ENCODE measurements at places on chromosomes 6 and 20.

DNA sequence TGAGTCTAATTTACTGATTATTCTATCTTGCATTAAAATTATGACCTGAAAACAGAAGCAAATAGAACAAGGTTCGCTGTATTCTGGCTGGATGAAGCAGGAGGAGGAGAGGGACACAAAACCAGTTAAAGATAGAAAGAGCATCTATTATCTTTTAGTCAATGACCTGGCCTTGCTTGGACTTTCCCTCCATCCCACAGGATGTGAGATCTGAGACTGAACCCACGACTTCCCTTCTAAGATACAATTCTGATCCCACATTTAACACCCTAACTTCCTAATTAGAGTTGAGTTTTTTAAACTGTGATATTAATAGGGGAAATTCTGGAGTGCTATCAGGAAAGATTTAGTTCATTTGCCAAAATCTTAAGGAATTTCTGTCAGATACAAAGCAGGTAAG is 3.1 kb upstream of the HLA-DQA2 start:
- DNase-seq = no peak

DNA sequence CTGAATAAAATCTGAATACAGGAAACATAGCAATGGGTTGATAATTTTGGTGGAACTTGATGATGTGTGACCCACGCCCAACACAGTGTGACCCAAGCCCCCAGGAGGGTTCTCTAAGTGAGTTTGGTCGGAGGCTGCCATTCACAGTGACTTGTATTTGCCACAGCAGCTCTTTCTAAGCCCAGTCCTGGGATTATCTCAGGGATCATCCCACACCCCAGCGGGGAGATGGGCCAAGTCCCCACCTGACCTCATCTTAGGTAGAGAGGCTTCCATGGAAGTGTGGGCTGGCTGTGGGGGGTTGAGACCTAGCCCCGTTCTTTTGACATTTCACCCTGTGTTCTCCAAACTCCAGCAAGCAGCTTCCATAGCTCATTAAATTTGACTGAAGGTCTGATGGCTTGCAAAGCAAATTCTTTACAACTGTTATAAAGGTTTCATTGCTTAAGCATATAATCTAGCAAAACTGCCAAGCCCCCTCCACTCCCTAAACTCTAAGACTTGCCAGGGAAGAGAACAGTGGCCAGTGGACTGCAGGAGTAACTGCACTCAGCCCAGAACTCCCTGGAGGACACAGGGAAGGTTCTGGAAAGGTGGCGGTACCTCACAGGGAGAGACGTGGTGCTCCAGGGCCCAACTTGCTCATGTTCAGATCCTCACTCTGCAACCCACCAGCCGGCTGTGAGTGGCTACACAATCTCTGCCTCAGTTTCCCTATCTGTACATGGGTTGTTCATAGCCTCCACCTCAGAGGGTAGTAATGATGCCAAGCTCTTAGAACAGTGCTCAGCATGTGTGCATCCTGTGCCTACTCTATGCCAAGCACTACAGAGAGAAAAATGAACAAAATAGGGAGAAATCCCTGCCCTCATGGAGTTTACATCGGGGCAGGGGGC is 1.0 kb upstream of the PCK1 start:
- DNase-seq = no peak

DNA sequence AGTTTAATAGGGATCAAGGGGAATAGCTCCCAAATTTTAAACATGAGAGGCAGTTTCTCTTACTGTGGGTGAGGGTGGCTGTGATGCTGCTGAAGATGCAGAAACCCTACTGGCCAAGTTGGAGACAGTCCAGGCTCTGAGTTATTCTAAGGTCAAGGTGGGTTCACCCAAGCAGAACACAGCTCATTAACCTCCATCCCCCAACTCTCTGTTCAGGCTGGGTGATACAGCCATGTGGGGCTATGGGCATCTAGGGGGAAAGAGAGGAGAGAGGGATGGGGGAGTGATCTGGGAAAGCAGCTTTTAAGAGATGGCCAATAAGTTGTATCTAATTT is 18.9 kb upstream of the TRAM2 start:
- DNase-seq = no peak

DNA sequence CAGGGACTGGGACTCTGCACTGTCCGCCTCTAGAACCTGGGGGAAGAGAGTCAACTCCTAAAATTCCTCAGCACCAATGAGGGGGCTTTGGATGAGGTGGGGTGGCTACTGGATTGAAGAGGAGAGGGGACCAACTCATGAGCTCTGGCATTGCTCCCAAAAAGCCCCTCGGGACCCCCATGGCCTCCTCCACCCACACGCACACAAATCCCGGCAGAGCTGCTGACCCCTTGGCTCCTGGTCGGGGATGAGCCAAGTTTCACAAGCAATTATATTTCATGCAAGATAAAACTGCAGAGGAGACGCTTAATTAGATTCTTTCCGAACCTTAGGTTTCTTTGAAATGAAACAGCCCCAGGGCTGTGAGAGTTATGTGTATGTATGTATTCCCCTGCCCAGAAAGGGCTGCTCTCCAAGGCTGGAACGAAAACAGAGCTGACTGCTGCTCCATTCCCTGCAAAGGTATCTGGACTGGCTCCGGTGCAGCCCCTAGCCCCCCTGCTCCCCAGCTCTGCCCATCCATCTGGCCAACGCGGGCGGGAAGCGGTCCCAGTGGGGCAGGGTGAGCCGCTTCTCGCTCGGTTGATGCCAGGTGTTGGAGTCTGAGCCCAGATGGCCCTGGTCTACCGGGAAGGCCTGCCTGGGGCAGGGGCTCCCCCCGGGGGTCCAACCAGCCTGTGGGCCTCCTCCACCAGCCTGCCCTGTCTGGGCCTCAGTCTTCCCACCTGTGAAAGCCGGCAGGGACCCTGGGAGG is 46.8 kb upstream of the STX16 start:
- no peak for DNase-seq

GRCh38 chr20:25252230-25252651 is 4.4 kb downstream of the PYGB start:
- DNase-seq = no peak

DNA sequence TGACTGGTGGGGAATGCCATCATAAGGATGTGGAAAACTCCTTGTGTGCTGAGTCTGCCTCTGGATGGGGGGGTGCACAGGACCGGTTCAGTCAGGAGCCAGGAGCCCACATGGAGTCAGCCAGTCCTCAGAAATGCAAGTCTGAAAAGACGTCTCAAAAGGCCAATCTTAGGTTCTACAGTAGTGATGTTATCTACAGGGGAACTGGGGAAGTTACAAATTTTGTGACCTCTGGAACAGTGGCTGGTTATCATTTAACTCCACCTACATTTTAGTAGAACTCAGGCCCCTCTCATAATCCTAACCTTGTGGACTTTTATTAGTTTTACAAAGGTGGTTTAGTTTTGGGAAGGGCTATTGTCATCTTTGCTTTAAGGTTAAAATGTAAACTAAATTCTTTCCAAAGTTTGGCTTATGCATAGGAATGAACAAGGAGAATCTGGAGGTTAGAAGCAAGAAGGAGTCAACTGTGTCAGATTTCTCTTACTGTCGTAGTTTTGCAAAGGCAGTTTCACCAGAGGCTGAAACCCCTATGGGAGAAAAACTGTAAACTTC is 13.7 kb upstream of the TBC1D22B start:
- DNase-seq = no peak

DNA sequence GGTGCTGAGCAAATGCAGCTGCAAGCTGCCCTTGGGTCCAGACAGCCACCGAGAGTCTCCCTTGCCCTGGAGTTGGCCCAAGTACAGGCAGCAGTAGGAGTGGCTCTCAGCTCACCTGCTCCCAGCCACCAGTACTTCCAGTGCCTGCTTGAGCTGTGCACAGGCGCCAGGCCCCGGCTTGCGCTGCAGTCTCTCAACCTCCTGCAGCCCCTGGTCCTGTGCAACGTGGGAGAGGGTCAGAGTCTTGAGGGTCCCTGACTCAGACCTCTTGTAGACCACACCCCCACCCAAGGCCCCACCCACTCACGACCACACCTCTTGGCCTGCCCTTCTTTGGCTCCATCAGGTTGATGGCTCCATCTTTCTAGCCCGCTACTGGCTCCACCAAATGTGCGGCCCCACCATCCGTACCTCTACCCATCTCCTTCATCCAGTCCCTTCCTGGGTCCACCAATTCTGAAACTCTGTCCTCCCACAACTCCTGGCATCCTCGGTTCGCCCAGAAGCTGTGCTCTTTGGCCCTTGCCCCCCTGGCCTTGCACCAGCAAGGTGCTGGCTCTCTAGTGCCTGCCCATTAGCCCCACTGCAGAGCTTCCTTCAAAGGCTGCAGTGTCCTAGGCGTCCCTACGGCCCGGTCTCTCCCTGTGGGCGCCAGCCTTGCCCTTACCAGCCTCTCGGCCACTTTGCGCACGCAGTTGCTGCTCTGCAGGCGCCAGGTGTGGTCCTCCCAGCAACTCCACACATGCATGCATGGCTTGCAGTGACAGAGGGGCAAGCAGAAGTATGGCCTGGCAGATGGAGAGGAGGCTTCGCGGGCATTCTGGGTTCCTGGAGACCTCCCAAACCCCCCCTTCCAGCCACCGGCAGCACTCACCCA is 16.5 kb upstream of the SPAG4 start:
- no peak for DNase-seq

GRCh38 chr20:41412324-41413120 is 45.9 kb upstream of the EMILIN3 start:
- no peak for DNase-seq

DNA sequence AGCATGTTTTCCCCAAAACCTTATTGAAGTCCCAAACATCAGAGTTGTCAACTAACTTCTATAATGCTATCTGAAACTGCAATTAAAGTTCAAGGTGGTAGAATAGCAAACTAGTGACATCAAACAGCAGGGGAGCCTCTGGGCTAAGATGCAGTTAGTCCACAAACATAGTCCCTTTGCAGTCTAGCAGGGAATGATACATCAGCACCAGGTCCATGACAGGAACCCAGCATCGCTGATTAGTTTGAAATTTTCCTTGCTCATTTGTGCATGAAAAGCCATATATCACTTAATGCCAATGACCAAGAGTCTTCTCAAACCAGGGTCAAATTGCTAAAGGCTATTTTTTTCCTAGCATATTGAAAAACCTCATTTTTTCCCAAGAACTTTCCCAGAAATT is 145.3 kb downstream of the HIVEP2 start:
- no peak for DNase-seq

GRCh38 chr6:6685249-6686040 is 96.9 kb downstream of the LY86 start:
- DNase-seq = no peak

DNA sequence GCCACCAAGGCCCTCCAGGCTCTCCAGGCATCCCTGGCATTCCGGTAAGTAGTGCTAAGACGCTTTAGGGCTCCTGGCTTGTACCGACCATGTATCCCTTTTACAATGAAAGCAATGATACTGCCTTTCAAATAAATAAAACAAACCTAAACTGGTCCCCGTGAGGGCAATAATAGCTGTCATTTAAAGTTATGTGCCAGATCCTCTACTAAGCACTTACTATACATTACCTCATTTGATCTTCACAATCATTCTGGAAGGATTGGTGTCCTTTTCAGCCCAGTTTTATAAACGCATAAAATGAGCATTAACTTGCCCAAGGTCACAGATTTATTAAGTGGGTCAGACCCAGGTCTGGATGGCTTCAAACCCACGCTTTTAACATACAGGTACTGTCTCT is 114.7 kb downstream of the COL9A1 start:
- DNase-seq = no peak

GRCh38 chr6:169391473-169392071 is 137.9 kb upstream of the THBS2 start:
- no peak for DNase-seq

DNA sequence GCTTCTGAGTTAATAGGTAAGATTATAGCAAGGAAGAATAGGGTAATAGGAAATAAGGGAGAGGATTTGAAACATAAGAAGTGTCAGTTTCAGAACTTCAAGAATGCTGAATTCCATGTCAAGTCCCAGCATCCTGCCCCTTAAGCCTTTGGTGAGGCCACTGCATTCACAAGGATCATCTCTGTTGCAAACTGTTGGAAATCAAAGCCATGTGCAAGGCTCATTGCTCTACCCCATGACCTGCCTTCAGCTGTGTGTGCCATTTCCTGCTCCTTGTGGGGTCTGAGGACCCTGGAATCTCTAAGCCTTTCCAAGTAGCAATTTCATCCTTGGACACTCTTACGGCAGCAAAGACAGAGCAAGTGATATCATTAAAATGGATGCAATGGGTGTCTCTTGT is 203.0 kb downstream of the CDC5L start:
- DNase-seq = no peak

DNA sequence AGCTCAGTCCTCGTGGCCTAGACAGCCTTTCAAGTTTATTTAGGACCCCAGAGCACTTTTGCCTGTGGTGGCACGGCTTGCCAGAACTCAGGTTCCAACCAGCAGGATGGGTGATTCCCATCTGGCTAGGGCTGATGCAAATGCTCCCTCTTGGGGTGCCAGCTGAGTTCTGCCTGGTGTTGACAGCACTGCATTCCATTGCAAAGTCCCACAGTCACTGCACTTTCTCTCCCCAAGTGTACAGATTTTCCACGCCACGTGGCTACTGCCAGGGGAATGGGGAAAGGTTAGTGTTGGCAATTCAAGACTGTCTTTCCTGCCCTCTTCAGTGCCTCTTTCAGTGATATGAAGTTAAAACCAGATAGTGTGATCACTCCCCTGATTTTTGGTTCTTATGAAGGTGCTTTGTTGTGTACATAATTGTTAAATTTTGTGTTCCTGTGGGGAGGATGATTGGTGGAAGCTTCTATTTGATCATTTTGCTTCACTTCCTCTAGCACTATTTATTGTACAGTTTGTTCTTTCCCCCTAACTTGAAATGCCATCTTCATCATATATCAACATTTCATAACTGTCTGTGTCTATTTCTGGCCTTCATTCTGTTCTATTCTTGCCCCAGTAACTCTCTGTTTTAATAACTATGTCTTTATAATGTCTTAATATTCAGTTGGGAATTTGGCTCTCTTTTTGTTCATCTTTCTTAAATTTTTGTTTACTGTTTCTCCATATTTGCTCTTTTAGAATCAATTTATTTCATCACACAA is 86.2 kb downstream of the CFAP61 start:
- no peak for DNase-seq

DNA sequence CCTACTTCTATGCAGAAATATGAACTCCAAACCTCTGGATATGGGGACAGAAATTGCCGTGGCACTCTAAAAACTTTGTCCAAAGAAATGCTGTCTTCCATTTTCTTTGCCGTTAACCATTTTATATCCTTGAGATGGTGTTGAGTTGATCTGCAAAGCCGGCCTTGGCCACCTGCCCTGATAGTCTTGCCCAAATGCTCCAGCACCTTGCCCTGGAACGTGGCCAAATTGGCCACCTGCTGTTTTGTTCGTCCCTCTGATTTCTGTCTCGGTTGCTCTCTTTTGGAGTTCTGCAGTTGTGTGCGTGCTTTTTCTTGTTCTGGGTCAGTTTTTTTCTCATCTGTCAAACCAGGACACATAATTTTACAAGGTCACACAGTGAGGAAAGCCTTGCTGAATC is 239.7 kb upstream of the GMDS start:
- DNase-seq = no peak

Data from CD4-positive, alpha-beta T cell (primary cell).